ENCODE measurements at places on chromosomes 4 and X.

DNA sequence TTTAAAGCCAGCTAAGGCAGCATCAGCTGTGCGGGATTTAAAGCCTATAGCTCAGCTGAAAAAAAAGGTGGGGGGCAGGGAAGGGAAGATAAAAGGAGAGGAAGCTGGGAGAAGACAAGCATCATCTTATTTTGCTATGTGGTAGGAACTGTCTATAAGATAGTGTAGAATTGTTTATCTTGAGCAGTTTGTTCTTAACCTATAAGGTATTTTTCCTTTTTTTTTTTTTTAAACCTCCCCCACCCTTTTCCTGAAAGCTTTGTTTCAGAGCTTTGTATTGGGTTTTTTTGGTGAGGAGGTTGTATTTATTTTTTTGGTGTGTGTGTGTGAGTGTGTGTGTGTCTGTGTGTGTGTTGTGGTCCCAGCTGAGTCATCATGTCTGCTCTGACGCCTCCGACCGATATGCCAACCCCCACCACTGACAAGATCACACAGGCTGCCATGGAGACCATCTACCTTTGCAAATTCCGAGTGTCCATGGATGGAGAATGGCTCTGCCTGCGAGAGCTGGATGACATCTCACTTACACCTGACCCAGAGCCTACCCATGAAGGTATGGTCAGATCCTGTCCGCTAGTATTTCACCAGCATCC, 531 bp downstream of the RUFY3 start:
- DNase-seq = no peak

DNA sequence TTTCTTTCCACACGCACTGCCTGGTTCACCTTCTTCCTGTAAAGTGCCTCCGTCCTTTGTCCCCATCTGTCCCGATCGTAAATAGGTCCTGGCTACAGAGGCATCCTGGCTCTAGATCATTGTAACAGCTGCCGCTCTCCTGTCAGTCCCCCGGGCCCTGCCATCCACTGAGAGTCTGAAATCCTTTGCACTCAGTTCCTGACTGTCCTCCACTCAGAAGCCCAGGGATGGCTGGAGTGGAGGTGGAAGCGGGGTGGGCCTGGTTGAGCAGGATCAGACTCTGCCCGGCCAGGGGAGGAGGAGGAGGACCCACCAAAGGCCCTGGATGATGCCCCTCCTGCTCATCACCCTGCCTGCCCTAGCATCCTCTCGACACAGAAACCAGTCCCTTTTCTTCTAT, 29.8 kb downstream of the PIGG start:
- DNase-seq = no peak

DNA sequence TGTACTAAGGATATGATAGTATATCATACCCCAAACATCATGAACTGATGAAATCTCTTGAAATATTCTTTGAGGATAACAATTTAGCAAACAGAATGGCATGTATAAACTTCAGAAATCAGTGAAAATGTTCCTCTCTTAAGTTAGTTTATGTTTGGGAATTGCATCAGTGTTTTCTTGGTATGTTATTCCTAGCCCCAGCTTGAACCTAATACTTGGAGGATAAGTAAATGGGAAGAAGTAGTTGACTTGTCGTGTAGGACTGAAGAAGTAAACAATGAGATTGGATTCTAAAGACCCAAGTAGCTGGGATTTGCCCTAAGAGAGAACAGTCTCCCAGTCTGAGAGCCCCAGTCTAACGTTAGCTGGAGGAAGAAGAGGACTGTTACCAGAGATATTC, 355.7 kb downstream of the GALNTL6 start:
- DNase-seq = no peak

DNA sequence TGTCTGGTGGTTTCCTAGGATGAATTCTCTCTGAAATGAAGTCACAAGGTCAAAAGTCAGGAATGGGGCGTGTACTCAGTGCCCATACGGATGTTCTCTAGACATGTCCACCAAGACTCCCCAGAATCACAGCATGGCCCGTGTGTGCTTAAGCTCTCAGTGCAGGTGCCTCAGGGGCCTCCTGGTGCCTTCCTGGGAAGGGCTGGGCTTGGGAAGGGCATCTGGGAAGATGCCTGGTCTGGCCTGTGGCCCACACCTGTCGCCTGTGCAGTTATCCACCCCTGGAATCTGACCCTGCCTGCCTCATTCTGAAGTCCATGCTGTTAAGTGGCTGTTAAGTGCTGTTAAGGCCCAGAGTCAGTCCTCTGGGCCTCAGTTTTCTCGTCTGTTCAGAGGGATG, 31.2 kb downstream of the SORCS2 start:
- DNase-seq = no peak

DNA sequence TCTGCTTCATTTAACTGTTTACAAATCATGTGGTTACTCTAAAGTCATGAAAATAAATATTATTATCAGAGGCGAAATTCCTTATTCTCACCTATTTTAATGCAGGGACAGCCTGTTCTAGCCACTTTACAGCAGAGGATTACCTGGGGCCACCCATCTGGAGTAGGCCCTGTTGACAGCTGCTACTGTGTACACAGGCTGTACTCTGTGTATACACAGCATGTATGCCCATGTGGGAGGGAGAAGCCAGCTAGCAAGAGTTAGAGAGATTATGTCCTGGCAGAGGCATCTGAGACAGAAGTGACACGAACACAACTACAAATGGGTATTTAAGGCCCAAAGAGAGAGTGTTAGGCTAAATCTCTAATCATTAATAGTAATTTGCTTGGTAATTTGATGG, 62.1 kb downstream of the GPRIN3 start:
- DNase-seq = no peak

DNA sequence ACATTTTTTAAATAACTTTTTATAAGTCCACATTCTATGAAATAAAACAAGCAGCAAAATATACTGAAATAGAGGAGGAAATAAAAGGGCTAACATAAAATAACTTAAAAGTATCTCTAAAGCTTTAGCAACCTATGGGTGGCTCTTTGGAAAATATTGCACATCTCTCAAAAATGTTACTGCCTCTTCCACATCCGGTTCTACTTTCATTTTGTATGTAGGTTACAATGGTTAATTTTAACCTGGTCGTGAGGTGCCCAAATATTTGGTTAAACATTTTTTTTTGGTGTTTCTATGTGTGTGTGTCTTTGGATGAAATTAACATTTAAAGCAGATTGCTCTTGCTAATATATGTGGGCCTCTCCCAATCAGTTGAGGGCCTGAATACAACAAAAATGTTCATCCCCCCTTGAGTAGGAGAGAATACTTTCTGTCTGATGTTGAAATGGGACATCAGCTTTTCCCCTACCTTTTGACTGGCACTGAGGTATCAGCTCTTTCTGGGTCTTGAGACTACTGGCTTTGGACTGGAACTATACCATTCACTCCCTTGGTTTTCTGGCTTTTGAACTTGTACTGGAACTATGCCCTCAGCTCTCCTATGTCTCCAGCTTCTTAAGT, 353.0 kb downstream of the ADAM29 start:
- DNase-seq = no peak

GRCh38 chrX:111857534-111858060, 18.4 kb upstream of the TRPC5OS start:
- no peak for DNase-seq

- DNase-seq = no peak
Measured at GRCh38 chrX:9204560-9204959, 170.6 kb upstream of the FAM9B start.

- DNase-seq = no peak
Measured at GRCh38 chr4:105210916-105211315, 64.2 kb downstream of the TET2 start.
